GOT3 (cell line): ENCODE measurements at places on chromosomes 1 and 21.

- no peak for DNase-seq
These were observed 1.1 kb downstream of the SOD1 start for GRCh38 chr21:31660591-31660990.

- no peak for DNase-seq
These were observed 35.6 kb upstream of the UTS2 start for GRCh38 chr1:7888248-7889081.

GRCh38 chr1:245156736-245157505 lies 2.1 kb downstream of the KIF26B start:
- no peak for DNase-seq

DNA sequence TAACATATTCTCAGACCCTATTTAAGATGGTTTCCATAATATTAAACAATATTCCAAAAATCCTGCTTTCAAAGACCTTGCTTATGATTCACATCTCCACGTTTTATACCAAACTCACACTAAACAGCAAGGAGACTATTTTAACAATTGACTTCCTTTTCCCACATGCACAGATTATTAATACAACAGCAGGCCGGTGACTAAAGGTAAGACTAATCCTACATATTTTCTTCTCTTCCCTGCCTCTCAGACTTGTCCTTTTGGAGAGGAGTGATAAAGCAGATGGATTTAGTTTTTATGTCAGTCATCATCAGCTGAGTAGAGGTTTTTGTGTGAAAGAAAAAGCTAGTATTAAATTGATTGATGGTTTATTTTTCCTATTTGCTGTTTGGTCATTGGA lies 400.6 kb downstream of the NTNG1 start:
- no peak for DNase-seq

DNA sequence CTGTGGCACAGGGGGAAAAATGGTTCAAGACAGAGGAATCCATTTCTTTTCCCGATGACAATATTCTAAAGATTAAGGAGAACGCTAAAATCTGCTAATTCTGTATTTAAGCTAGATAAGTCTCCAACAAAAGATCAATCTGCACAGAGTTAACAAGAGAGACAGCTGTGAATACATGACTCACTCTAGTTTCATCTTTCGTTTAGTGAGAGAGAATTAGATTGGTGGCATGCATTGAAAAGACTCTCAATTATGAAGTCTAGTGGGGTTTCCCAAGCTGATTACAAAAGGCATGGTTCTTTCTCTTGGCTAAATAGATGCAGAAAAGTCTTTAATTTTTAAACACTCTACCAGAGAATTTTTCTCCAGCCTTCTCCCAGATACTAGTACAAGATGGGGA lies 34.4 kb downstream of the CAPN9 start:
- no peak for DNase-seq

DNA sequence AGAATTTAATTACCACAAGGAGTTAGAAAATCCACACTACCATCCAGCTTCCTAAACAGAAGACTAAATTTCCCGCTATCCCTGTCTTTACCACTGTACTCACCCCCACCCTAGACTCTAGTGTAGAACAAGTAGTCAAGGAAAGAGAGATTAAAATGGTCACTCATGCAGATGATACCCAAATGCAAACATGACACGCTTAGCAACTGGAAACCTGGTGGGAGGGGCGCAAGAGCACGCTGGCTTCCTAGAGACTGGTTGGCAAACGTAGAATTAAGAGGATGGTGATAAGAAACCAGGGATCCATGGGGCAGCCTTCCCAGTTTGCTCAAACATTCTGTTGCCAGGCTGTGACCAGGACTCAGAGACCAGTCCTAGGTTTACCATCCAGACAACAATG lies 9.9 kb upstream of the LDLRAD1 start:
- no peak for DNase-seq

DNA sequence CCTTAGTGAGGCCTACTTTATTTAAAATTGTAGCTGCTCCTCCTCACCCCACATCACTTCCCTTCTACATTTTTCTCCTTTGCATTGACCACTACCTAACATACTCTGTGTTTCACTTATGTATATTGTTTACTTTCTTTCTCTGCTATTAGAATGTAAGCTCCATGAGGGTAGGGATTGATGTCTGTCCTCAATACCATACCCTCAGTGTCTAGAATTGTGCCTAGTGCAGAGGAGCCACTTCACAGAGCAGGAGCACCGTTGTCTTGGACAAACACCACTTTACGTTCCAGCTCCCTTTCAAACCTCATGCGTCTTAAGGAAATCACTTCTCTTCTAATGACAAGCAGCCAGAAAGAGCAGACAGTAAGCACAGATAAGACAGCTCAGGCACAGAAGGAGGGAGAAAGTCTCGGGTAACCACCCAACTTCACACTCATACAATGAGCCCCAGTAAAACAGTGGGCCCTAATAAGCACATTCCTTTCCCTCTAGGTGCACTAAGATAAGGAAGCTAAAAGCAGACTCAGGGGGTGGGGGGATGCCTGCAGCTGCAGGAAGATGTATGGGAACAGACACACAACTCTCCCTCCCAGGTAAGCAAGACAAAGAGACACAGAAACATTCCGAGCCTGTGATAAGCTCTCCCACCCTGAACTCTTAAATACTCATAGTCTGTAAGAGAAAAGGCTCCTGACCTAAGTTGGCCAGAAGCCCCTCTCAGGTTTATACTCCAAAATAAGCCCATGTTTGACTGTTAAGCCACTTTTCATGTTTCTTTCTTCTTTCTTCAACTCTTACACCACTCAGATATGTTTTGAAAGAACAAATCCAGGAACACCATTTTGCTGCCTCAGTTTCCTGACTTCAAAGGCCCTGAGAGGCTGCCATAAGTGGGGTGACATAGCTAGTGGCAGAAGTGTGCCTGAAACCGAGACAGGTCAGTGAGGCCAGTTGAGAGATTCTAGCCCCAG lies 7.1 kb upstream of the PLEKHM2 start:
- DNase-seq: no peak

DNA sequence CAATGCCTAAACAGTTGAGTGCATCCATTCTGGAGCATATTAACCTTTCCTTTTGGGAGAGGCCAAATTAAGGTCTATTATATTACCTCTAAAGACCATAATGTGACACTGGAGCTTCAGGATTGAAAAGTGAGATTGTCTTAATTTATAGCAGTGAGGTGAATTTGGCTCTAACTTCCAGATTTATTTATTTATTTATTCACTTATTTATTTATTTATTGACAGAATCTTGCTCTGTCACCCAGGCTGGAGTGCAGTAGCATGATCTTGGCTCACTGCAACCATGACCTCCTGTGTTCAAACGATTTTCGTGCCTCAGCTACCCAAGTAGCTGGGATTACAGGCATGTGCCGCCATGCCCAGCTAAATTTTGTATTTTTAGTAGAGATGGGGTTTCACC lies 19.1 kb downstream of the ZCCHC17 start:
- no peak for DNase-seq

DNA sequence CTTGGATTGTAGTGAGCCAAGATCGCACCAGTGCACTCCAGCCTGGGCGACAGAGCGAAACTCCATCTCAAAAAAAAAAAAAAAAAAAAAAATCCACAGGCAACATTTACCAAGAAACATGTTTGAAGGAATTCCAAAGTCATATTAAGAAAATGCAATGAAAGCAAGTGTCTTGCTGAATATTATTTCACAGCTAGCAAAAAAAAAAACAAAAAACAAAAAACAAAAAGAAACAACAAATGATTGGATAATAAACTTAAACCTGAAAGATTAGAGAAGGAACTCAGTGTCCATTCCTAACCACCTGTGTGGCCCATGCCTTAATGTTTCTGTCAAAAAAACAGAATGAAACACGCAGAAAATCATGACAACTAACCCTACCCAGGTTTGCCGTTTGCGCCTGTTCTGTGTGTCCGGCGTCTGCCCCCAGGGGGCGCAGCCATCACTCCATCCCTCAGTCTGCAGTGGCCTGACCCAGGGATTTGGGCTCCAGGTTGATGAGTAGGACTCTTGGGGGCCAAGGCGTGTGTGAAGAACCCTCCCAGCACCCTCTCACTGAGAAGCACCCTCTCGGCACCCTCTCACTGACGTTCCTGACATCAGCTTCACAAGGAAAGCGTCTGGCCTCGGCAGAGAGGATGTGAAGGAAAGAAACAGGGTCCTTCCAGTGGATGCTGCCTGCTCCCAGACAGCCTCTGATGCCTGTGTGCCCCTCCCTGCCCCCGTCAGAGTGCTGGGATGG lies 19.2 kb upstream of the PTTG1IP start:
- DNase-seq: no peak

DNA sequence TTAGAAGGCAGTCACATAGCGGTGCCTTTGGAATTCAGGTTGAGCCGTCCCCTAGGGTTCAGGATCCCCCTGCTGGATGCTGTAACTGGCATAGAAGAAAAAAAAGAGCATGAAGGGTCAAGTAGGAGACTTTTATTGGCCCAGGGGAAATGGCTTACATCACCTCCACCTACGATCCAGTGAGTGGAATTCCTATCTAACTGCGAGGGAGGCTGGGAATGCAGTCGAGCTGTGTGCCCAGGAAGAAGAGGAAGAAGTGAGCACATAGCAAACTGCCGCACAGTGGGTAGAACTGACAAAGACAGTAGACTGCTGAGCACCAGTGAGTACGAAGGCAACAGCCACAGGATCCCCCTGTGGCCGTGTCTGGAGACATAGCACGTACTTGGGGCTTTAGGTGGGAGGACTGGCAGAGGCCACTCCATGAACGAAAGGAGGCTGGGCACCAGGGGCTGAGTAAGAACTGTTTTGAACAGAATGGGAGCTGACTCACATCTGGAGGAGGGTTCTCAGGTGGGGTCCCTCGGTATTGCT lies 79.2 kb downstream of the RNF220 start:
- DNase-seq: no peak

DNA sequence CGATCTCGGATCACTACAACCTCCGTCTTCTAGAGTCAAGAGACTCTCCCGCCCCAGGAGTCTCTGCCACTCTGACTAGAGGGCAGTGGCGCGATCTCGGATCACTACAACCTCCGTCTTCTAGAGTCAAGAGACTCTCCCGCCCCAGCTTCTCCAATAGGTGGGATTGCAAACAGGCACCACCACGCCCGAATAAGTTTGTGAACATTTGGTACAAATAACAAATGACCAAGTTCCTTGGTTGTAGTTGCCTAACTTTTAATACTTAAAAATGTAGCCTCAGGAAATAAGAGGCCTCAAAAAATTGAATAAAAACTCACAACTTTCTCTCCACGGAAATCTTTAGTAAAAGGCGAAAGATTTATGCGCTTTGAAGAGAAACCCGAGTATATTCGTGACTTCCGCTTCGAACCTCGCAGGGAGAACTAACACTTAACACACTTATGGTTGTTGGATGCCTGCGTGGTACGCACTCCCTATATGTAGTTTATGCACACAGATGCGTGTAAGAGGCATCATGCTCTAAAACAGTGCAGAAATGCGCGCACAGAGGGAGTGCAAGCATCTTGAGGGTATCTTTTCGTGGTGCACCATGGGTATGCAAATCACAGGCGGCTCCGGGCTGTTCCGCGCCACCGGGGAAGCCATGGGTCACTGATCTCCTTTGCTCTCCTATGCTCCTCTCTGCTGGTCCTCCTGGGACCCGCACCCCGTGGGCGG lies 11.4 kb downstream of the BTBD19 start:
- DNase-seq: peak; percentile 79

DNA sequence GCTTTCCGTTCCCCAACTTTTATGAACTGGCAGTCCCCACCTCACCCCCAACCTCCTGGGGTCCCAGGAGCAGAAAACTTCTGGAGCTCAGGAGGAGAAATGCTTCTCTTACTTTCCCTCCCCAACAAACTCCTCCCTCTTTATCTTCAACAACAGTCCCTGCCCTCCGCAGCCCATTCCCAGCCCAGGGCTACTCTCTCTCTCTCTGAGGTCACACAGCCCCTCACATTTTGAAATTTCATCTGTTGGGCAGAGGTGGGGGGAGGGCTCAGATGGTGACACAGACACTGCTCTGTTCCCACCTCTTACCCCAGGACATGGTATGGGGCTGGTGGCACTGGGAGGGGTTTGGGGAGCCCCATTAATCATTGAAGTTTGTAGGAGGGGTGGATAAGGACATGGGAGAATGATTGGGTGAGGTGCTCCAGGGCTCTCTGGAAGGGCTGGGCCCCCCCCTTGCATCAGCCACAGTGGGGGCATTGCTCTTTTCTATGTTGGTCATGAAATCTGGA lies 6.0 kb downstream of the PIK3CD start:
- DNase-seq: no peak

GRCh38 chr1:87686136-87686495 lies 357.4 kb downstream of the LMO4 start:
- DNase-seq: no peak

DNA sequence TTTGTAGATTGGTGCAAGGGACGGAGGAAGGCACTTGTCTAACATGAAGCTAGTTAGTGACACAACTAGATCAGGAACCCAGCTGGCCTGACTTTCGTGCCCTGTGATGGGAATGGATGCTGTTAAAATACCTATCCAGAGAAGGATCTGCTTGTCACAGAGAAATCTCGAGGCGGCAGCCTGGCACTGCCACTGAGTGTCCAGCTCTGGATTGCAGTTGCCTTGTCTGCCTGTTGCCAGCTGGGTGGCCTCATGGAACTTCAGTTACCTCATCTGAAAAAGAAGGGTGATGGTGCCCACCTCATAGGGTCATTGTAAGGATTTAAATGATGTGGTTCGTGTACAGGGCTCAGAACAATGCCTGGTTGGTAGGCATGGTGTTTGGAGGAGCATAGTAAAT lies 2.4 kb upstream of the PKP1 start:
- DNase-seq: no peak

DNA sequence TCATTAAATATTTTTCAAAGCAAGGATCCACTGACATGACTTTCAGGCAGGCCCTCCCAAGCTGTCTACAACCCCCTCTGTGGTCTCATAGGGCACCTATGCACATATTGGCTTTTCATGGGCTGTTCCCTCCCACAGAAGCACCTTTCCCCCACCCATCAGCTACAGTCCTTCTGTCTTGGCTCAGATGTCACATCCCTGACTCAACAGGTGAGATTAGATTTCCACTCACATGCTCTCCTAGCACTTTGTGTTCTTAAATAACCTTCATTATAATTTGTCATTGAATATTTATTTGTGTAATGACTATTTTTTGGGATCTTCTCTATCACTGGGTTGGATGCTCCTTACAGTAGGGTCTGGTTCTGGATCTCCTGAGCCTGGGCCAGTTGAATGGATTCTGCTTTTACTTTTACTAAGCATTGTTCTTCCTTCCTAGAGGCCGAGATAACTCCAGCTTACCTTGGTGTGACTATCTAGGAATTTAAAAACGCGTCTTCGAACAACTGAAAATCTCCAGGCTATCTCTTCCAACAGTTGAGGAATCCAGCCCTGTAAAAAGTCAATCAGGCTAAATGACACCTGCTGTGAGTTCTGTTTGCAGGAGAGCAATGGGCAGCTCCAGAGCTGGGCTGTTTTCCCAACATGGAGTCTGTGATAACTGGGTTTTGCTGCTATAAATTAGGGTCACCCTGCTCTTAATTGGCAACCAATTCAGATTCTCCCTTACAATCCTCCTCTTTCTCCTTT lies 16.2 kb downstream of the ROR1 start:
- no peak for DNase-seq
